Breast epithelium (tissue), 4 donors: ENCODE measurements at places on chromosomes 5 and 9. TPM values are rescaled to one million over a fixed set of nuclear protein-coding genes. Genes with fewer than 3 reads are reported as not detected.

Gene GPX8
- 24.9 TPM for total RNA-seq

Gene SPAG8
- total RNA-seq = 1.3 TPM

Gene DDX31
- total RNA-seq = 10.2 TPM

Gene FBP1
- total RNA-seq = 7.4 TPM

- H3K4me1 ChIP-seq = no peaks in the 10 kb centered on the region
- no peak overlapping the region for H3K27ac ChIP-seq
- H3K36me3 ChIP-seq = no peaks in the 10 kb centered on the region
- no peak overlapping the region for H3K4me3 ChIP-seq
- no peak for DNase-seq
- no peaks in the 10 kb centered on the region for H3K27me3 ChIP-seq
These were observed 4.8 kb upstream of the SLC25A51 start for GRCh38 chr9:37908698-37909186.

GRCh38 chr5:159447116-159447515, 116.8 kb upstream of the IL12B start:
- H3K36me3 ChIP-seq = no peaks in the 10 kb centered on the region
- H3K4me3 ChIP-seq = no peak overlapping the region
- no peaks in the 10 kb centered on the region for H3K27me3 ChIP-seq
- no peak overlapping the region for H3K27ac ChIP-seq
- H3K4me1 ChIP-seq = no peaks in the 10 kb centered on the region

GRCh38 chr5:103079796-103080195, 40.1 kb downstream of the GIN1 start:
- H3K4me1 ChIP-seq = no peaks in the 10 kb centered on the region
- no peaks in the 10 kb centered on the region for H3K36me3 ChIP-seq
- no peak overlapping the region for H3K4me3 ChIP-seq
- no peak for DNase-seq

DNA sequence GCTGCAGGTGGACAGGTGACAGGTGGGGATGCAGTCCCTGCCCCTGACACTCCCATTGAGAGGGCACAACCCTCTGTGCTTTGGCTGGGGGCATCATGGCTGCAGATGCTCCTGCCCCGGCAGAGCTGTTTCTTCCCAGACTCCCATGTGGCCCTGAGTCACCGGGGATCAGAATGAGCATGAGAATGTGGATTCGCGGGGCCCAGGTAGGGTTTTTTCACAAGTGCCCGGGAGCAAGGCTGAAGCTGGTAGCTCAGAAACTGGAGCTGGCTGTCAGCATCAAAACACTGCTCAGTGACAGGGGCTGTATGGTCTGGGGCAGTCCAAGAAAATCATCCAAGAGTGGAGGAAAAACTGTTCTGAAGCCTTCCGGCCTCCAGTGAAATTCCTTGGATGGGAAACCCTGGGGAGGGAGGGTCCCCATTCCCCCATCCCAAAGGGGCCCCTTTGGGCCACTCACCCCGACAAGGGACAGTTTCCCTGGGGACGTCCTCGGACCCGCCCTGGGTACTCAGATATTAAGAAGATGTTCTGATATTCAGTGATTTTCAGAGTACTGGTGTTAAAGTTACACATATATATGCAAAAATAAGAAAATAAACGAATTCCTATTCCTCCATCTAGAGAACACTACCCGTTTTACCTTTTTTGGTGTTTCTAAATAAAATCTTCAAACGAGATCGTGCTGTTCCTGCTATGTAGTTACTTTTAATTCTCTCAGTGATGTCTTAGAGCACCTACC, 120.1 kb upstream of the LPCAT1 start:
- peaks cover 9% of the 10 kb centered on the region for H3K27me3 ChIP-seq
- H3K27ac ChIP-seq = no peak overlapping the region
- no peaks in the 10 kb centered on the region for H3K36me3 ChIP-seq

GRCh38 chr5:31218978-31219377, 25.5 kb downstream of the CDH6 start:
- no peaks in the 10 kb centered on the region for H3K36me3 ChIP-seq
- H3K27ac ChIP-seq = no peak overlapping the region
- H3K4me3 ChIP-seq = no peak overlapping the region

- H3K36me3 ChIP-seq = no peaks in the 10 kb centered on the region
- H3K4me1 ChIP-seq = no peaks in the 10 kb centered on the region
- H3K27ac ChIP-seq = peak within 1 kb of the TSS; percentile 39
- no peak for DNase-seq
These were observed at the start of gene PCDHA4 for GRCh38 chr5:140806834-140807775. Gene PCDHA4 (plus strand): TSS chr5:140807068.

DNA sequence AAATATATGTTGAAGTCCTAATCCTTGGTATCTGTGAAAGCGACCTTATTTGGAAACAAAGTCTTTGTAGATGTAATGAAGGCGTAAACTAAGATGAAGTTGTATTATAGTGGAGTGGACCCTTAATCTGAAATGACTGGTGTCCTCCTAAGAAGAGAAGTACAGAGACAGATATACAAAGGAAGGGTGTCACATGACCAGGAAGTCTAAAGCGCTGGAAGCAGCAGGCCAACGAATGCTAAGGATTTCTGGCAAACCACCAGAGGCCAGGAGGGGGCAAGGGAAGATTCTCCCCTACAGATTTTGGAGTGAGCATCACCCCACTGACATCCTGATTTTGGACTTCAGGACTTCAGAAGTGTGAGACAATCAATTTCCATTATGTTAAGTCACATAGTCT, 162.4 kb downstream of the SLC12A2 start:
- no peak for DNase-seq
- no peaks in the 10 kb centered on the region for H3K36me3 ChIP-seq

- no peaks in the 10 kb centered on the region for H3K36me3 ChIP-seq
- no peaks in the 10 kb centered on the region for H3K4me1 ChIP-seq
These were observed 485.8 kb downstream of the NTRK2 start for GRCh38 chr9:85155352-85155751.

DNA sequence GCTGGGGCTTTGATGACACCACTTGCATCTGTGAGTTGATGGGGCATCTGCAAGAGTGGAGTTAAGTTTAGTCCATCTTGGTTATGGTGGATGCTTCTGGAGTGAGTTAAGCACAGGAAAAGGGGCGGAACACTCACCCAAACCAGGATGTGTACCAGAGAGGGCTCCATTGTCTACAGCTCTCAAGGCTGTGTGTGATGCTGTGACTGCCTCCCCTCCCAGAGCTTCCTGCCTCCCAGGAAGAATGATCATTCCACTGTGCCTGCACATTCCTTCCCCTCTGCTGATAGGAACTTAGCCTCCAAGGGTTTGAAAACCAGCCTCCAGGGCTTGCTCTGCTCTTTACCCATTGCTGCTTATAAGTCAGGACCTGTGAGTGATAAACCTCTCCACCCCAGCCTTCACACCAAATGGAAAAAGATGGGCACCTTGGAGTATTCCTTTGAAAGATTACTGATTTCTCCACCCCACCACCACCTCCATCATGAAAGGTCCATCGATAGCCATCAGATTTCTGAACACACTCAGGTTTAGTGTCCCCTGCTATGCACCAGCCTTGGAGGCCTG, 160.1 kb upstream of the SPRY4 start:
- no peak for DNase-seq
- no peak overlapping the region for H3K4me3 ChIP-seq
- H3K4me1 ChIP-seq = no peaks in the 10 kb centered on the region

GRCh38 chr5:161399996-161400562, 146.4 kb downstream of the GABRB2 start:
- no peak for DNase-seq
- no peaks in the 10 kb centered on the region for H3K4me1 ChIP-seq
- H3K36me3 ChIP-seq = no peaks in the 10 kb centered on the region
- H3K27me3 ChIP-seq = no peaks in the 10 kb centered on the region

DNA sequence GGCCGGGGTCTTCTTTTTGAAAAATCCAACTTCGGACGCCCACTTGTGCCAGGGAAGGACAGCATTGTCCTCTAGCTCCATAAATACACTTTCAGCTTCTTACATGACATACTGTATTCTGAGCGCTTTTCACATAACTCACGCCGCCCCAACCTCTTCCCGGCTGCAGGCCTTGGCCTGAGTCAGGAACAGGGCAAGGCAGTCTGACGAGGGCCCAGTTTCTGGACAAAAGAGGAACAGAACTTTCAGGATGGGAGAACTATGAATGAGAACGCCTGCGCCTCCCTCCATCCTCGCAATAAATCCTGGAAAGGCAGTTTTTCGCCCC, 650 bp downstream of the DCTN4 start:
- H3K27me3 ChIP-seq = no peaks in the 10 kb centered on the region
- H3K4me3 ChIP-seq = peak overlapping the region; percentile 66
- H3K36me3 ChIP-seq = no peaks in the 10 kb centered on the region
- H3K4me1 ChIP-seq = no peaks in the 10 kb centered on the region

DNA sequence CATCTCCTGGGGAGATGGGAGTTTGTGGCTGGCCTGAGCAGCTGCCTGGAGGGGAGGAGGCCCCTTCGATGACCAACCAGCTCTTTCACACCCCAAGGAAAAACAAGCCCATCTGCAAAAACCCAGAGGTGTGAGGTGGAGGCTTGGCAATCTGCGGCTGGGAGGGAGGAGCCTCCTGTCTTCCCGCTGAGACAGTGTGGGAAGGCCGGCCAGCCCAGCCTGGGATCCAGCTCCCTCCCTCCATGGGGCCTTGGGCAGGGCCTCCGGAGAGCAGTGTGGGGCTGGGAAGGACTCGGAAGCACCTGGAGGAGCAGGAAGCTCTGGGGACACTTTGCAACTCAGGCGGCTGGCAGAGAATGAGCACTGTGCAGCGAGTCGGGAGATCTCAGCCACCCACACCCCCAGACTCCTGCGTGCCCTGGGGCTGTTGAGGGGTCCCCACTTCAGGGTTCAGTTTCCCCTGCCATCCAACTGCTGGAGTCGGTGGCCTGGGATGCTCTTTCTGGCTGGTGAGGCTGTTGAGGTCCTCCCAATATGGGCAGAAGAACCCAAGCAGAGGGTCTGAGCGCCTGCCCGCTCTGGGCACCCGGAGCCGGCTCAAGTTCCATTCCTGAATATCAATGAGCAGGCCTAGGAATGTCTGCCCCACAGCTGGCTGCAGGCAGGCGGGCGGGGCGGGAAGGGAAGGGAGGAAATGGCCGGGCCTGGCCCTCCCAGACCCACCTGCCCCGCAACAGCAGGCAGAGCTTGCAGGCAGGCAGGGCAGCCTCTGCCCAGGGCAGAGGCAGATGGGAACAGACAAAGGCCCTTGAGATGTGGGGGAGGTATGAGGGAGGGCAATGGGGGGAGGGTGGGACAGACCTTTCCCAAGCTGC, 101.1 kb downstream of the FGF18 start:
- no peaks in the 10 kb centered on the region for H3K27me3 ChIP-seq
- no peaks in the 10 kb centered on the region for H3K4me1 ChIP-seq
- DNase-seq = no peak
- no peaks in the 10 kb centered on the region for H3K36me3 ChIP-seq
- no peak overlapping the region for H3K4me3 ChIP-seq

DNA sequence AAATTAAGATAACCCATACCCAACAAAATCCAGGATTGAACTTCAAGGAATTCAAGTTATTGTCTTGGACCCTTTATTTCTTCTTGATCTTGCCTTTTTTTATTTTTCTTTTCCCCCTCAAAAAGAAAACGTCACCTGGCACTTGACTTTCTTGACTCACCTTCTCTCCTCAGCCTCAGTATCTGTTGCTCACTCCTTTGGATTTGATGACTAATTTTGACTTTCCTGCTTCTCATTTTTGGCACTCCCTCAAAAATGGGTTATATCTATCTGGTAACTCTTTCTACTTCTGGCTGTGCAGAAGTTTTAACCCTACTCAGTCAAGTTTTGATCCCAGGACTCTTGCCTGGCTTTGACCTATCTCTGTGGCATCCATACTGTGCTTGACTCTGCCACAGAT, 66.6 kb upstream of the SPATA31D4 start:
- DNase-seq = no peak
- no peaks in the 10 kb centered on the region for H3K4me1 ChIP-seq
- H3K27me3 ChIP-seq = no peaks in the 10 kb centered on the region
